ENCODE measurements at places on chromosomes 6 and 20.
A peak's percentile ranks its signal among the peaks of the same experiment; 100 is the strongest.

DNA sequence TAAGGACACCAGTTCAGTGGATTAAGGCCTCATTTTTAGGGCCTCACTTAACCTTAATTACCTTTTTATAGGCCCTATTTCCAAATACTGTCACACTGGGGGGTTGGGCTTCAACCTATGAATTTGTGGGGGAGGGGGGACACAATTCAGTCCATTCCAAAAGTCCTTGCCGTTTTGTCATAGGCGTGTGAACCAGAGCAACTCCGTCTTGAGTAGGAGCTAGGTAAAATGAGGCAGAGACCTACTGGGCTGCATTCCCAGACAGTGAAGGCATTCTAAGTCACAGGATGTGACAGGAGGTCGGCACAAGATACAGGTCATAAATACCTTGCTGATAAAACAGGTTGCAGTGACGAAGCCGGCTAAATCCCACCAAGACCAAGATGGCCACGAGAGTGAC, 113.5 kb upstream of the SNX9 start:
- DNase-seq, result no peak

GRCh38 chr6:93964321-93964720, 545.0 kb upstream of the EPHA7 start:
- DNase-seq, result no peak

GRCh38 chr20:2206957-2207769, 88.6 kb upstream of the TGM3 start:
- peak; percentile 41 for DNase-seq

DNA sequence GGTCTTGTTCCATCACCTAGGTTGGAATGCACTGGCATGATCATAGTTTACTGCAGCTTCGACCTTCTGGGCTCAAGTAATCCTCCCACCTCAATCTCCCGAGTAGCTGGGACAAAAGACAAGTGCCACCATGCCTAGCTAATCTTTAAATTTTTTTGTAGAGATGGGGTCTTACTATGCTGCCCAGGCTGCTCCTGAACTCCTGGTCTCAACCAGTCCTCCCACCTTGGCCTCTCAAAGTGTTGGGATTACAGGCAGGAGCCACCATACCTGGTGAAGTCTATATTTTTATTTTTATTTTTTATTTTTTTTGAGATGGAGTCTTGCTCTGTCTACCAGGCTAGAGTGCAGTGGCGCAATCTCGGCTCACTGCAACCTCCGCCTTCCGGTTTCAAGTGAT, 11.4 kb upstream of the PIM1 start:
- no peak for DNase-seq

- no peak for DNase-seq
Observed at GRCh38 chr6:163840880-163841279, 426.4 kb downstream of the QKI start.

GRCh38 chr6:402901-403658, 11.5 kb downstream of the IRF4 start:
- DNase-seq, result no peak

GRCh38 chr6:52642368-52642767, 28.5 kb upstream of the TMEM14A start:
- no peak for DNase-seq

DNA sequence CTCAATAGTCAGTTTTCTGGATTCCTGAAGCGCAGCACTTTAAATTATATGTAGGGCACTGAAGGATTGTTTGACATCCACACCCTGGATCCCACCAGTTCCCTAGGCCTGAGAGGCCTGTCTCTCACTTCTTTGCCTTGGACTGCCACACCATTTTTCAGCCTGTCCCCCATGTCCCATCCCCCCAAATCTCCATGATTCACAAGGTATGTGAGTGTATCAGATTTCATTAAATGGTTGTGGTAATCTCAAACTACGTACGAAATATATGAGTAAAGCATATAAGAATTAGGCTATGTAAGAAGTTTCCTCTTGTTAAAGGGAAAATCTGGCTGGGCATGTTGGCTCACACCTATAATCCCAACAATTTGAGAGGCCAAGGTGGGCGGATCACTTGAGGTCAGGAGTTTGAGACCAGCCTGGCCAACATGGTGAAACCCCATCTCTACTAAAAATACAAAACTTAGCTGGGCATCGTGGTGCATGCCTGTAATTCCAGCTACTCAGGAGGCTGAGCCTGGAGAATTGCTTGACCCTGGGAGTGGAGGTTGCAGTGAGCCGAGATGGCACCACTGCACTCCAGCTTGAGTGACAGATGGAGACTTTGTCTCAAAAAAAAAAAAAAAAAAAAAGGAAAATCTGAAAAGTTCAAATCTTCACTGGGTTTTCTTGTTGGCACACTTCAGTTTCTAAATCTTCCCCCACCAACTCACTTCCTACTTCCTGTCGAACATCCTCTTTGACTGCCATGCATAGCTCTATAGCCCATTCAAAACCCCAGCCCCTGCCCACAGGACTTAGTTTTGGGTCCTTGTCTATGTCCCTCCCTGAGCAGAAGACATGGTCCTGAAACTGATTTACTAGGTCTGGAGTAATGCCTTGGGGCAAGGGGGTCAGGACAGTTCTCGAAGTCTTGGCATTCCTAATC, 97.3 kb upstream of the SHLD1 start:
- DNase-seq, result no peak

- no peak for DNase-seq
Observed at GRCh38 chr20:63497138-63497945, 1.5 kb downstream of the EEF1A2 start.

- DNase-seq, result no peak
Observed at GRCh38 chr6:16736856-16737775, 24.1 kb downstream of the ATXN1 start.

DNA sequence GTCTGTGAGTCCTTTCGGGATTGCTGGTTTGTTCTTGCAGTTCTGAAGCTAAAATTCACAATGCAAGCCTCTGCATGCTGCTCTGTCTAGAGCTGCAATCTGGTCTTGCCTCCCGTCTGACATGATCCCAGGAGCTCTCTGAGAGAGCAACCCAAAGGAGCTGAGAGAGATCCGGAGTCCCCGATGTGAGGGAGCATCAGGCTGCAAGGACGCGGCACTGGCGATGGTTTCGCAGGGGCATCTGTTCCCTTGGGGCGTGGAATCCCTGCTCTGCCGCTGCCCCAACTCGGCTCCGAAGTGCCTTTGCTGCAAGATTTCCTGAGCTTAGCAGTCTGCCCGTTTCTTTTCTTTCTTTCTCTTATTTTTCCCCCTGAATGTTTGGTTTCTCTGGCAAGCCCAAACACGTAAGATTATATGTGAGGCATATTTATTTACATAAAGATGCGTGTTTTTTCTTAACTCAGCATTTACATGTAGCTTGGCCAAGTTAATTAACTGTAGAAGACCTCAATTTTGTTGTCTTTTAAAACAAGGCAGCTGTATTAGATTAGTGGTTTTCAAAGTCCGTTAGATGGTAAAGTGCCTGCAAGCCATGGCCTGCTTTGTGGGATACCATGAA, 873.0 kb downstream of the KIF16B start:
- DNase-seq, result no peak

DNA sequence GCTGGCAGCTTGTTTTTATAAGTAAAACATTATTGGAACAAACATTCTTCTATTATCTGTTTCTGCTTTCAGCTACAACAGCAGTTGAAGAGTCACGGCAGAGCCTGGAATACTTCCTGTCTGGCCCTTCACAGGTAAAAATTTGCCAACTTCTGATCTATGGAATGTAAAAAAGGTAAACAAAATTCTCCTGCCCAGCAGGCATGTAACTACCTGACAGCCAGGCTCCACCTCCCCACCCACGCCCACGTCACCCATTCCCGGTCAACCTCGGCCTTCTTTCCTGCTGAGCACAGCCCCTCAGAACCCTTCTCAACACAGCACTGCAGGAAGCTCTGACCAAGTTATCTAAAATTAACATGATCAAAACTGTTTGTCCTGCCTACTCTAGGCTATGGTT, 166.0 kb downstream of the DLL1 start:
- DNase-seq, result no peak

- DNase-seq, result no peak
Observed at GRCh38 chr6:157607317-157608109, 215.5 kb upstream of the SNX9 start.

DNA sequence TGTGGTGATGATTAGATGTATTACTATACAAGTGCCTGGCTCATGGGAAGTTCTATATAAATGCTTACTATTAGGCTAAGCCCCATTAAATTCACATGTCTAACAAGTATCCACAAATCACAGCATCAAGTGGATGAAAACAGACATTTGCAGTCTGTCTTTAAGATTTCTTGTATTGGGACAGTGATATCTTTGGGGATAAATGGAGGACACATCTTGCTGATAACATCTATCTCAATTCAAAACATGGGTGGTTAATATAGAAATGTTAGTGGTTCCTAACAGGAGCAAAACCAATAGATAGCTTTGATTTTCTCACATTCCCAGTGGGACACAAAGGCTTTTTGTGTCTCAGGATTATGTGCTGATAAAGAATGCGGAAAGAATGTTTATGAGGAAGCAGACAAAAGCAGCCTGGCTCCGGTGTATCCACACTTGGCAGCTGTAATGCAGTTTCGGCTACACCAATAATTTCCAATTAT, 29.3 kb downstream of the PTPRK start:
- DNase-seq, result no peak

DNA sequence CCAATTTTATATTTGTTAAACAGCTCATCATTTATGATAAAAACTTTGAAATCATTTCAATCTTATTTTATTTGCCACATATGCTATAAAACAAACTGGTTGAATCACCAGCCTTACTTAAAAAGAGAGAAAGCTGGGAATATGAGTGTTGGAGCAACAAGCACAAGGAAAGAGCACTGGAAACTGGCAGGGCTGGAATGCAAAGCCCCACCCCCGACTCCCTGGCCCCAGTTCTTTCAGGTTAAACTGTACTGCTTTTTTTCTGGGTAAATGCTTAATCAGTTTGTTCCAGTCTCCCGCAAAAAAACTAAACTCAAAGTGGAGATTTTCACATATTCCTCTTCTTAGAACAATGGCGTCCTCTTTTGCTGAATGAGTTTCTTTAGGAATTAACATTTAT, 433.8 kb upstream of the NOX3 start:
- DNase-seq, result no peak

GRCh38 chr20:5745416-5746030, 4.7 kb upstream of the SHLD1 start:
- no peak for DNase-seq

GRCh38 chr20:4081421-4081820, 66.1 kb upstream of the RNF24 start:
- no peak for DNase-seq

DNA sequence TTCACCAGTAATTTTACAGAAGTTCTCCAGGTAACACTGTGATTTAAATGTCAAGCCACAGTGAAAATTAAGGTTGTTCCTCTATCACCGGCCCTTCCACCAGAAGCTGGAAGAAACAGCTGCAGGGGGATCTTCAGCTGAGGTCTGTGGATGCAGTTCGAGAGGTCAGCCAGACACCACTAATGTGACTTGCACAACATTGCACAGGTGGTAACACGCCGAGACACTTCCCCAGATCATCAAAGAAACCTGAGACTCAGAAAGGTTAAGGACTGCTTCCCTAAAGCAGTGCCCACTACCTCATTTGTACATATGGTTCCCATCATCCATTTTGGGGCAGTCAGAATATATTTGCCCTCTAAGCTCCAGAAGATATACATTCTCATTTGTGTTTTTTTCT, 8.1 kb upstream of the SERPINB9 start:
- DNase-seq, result no peak

DNA sequence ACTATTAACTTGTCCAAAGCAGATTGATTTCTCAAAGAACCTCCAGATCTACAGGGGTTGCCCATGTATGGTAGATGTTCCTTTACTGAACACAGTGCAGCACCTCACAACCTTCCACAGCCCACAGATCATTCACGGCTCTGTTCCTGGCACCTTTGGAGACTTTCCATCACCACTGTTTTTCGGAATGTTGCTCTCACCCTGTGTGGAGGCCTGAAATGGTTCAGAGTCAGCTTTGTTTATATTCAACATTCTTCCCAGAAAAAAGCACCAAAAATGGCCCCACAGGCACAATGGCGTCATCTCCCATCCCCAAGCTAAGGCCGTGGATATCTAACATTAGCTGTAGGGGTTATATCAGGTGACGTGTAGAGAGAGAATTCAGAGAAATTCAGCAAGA, 74.7 kb downstream of the DHX35 start:
- no peak for DNase-seq

DNA sequence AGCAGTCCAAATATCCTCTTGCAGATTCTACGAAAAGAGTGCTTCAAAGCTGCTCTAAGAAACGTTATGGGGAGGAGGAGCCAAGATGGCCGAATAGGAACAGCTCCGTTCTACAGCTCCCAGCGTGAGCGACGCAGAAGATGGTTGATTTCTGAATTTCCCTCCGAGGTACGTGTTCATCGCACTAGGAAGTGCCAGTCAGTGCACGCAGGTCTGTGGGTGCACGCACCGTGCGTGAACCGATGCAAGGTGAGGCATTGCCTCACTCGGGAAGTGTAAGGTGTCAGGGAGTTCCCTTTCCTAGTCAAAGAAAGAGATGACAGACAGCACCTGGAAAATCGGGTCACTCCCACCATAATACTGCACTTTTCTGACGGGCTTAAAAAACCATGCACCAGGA, 272.1 kb upstream of the DEFB115 start:
- DNase-seq, result no peak

- DNase-seq, result no peak
Observed at GRCh38 chr6:137744877-137745276, 122.2 kb upstream of the TNFAIP3 start.

GRCh38 chr6:154350293-154350692, 6.3 kb downstream of the IPCEF1 start:
- DNase-seq, result no peak

GRCh38 chr20:61980647-61981583, 84.8 kb downstream of the TAF4 start:
- DNase-seq, result no peak

- no peak for DNase-seq
Observed at GRCh38 chr6:130245267-130245666, 22.5 kb upstream of the SAMD3 start.

- DNase-seq, result no peak
Observed at GRCh38 chr20:41892031-41892430, 273.9 kb upstream of the CHD6 start.

DNA sequence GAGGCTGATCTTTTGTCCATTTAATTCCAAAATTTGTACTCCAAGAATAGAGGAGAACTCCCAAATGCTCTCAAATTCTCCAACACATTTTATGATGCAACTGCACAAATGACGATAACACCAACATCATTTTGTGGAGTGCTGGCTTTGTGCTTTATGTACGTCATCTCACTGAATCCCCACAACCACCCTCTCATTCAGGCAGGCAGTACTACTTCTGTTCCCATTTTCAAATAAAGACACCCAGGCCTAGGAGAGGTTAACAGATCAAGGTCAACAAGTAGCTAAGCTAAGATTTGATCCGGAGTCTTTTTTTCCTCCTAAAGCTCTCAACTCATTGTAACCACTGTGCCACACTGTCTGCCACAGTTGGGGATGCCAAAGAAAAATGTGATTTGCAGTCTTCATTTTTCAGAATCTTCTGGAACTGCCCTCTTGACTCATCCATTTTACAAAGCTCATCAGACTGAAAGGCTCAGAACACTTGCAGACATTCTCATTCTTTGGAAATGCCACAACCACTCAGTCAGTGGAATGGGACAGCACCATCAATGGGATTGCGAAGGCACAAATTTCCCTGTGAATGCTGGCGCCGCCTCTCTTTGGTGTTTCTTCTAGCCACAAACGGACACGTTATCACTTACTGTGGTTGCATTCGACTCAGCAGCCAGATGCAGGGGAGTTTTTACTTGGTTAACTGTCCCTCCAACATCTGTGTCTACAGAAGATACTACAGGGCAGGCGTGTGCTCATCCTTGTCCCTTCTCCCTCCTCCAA, 184.4 kb downstream of the GJA10 start:
- DNase-seq, result peak; percentile 63

Measured in CD4-positive, alpha-beta T cell (primary cell).